ENCODE measurements at places on chromosomes 1 and 21.

DNA sequence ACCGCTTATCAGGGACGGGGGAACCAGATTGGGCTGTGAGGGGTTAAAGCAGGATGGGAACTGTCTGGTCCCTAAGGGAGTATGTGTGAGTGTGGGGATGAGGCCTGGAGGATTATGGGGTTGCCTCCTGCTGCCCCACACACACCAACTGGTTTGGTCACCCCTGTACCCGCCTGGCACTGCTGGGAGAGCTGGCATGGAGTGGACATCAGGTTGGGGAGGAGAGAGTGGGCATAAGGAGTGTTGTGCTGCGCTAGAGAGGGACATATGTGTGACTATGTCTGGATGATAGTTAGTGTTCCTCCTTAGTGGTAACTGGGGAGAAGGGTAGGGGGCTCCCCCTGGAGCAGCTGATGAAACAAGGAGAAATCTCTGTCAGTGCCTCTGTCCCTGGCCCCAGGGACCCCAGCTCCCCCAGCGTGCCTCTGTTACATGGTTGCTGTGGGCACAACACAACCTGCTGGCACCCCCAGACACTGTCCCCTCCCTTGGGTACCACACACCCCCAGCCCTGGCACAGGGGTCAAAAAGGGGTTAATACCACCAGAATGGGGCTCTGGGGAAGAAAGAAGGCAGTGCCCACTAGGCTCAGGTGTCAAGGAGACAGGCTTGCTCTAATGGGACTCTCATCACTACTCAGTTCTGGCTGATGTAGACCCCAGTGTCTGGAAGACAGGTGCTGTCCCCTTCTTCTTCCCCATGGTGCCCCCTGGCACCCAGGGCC lies 1.9 kb downstream of the ZBTB7B start:
- DNase-seq: no peak

- no peak for DNase-seq
Observed at GRCh38 chr1:204709021-204709420, 23.5 kb upstream of the LRRN2 start.

GRCh38 chr1:217562229-217562878 lies 68.5 kb downstream of the GPATCH2 start:
- peak; percentile 81 for DNase-seq

DNA sequence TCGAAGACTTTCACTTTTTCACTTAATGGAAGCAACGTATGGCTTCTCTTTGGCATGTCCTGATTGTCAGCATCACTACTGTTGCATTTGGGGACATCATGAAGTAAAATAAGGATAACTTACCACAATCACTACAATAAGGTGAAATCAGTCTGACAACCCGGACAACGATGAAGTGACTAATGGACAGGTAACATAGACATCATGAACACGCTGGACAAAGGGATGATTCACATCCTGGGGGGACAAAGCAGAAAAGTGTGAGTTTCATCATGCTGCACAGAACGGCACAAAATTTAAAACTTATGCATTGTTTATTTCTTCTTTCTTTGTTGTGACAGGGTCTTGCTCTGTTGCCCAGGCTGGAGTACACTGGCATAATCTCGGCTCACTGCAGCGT lies 53.9 kb downstream of the FH start:
- DNase-seq: peak; percentile 28

DNA sequence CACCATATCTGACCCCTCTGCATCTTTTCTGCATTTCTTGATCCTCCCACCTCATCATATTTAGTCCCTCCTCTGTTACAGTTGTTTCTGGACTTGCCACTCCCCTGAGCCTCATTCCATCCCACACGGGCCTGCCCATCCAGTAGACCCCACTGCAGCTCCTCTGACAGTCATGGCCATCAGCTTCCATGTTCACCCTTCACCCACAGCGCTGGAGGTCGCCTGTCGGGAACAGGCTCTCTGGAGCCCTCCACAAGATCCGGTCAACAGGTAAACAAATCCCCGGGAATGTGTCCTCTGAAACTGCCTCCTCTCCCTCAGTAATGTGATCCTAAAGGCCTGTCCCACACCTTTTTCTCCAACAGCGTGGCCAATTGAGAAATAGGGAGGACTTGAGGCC lies 31.3 kb downstream of the SYF2 start:
- DNase-seq: no peak

- DNase-seq: peak; percentile 82
Observed at GRCh38 chr1:68112835-68113243, 62.4 kb upstream of the DIRAS3 start.

DNA sequence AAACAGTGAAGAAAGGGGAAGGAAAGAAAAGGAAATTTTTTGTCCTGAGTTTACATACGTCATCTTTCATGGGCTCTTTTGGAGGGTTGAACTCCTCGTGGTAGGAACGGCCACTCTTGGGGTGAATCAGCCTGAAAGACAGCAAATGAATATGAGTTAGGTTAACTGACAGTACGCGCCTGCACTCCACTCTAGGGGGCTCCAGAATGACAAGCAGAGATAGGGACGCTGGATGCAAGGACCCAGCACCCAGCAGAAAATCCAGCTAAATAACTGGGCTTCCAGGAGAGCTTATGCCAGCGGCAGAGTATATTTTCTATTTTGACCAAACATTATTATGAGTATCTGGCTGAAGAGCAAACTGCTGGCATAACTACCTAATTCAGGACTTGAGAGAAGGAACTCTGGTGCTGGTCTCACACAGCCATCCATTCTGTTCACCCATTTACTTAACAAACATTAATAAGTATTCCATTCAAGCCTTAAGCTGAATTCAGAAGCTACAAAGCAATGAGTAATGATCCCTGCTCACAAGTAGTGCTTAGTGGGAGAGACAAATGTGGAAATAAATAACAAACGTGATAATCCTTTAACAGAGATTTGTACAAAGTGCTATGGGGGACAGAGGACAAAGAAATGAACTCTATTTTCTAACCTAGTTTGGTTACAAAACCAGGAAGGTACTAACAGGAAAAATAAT lies 22.1 kb downstream of the AK2 start:
- DNase-seq: no peak

GRCh38 chr1:45930258-45931150 lies 127.1 kb downstream of the MAST2 start:
- no peak for DNase-seq

DNA sequence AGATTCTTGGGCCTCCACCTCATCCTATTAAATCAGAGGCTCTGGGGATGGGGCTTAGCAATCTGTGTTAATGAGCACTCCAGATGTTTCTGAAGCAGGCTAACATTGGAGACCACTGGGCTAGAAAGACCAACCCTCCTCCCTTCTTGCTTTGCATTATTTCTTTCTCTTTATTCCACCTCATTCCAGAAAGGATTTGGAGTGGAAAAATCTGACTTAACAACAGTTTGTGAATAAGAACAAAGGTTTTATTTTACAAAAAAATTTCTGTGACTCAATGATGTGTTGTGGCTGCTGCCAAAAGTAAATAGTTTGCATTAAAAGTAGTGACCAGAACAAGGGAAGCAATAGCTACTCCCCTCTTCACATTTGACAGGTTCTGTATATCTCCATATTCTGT lies 79.4 kb downstream of the TGFB2 start:
- no peak for DNase-seq

DNA sequence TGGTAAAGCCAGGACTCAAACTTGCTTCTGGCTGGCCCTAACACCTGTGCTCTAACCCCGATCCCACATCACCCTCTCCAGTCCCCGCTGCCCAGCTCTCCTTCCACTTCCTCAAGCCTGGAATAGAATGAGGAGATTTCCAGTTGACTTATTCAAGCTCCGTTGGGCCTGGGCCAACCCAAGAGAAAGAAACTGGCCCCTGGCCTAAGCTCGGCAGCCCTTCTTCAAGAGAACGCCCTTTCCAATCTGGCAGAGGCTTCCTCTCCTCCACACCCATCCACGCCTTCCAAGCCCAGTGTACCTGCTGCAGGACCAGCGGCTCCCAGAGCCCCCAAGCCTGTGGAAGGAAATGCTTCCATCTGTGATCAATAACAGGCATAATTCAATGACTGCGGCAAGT lies 51.9 kb downstream of the LRRN2 start:
- no peak for DNase-seq

- peak; percentile 77 for DNase-seq
Observed at GRCh38 chr21:44947111-44947929, 7.5 kb downstream of the SLX9 start.

GRCh38 chr1:15953294-15953771 lies 22.6 kb downstream of the ZBTB17 start:
- DNase-seq: no peak

- no peak for DNase-seq
Observed at GRCh38 chr1:222889440-222889839, 74.6 kb downstream of the DISP1 start.

GRCh38 chr1:200226268-200226968 lies 183.4 kb downstream of the ZNF281 start:
- no peak for DNase-seq

DNA sequence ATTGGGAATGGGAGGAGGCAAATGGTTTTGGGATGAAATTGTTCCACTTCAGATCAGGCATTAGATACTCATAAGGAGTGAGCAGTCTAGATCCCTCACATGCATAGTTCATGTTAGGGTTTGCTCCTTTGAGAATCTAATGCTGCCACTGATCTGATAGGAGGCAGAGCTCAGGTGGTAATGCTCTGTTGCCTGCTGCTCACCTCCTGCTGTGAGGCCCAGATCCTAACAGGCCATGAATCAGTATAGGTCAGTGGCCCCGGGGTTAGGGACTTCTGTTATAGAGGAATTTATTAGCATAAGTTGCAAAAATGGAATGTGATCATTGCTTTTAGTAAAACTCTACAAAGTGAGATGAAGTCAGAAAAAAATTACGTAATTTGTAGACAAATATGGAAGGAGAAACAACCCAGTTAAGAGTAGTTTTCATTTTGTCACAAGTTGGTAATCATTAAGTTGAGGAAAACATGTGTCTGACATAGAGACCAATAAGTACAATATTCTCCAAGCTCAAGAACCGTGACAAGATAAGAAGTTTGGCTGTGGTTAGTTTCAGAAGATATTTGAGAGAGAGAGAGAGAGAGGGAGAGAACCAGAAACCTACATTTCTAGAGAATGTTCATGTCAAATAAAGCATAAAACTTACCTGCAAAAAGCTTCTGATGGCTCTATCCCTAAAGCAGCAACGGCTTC lies 689.7 kb upstream of the PRMT6 start:
- no peak for DNase-seq

DNA sequence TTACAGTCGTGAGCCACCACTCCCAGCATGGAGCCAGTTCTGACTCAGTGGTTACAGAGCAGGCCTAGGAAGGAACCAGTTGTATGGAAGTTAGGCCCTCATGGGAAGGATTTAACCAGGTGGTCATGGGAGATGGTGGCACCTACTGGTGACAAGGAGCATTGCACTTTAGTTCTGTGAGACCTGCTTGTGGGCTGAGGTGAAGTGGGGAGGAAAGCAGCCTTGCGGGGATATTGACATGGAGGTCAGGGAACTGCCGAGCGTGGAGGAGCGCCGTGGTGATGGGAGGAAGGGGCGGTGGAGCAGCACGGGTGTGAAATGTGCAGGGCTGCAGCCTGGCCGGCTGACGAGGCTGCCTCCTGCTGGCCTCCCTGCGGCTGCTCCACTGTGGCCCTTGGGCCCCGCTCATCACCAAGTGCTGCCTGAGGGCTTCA lies 100.4 kb downstream of the GALNT2 start:
- peak; percentile 71 for DNase-seq

DNA sequence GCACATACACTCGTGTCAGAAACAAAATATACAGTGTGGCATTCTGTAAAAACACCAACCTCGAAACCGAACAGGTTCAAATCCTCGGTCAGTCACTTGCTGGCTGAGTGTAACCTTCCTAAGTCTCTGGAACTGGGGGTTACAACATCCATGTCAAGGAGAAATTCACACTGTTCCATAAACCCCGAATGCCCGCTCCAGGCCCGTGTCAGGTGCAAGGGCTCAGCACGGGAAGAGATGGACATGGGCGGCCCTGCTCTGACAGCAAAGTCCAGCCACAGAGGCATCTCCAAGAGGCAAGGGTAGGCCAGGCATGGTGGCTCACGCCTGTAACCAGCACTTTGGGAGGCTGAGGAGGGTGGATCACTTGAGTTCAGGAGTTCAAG lies 79.5 kb downstream of the SLC66A1 start:
- DNase-seq: no peak

- DNase-seq: no peak
Observed at GRCh38 chr1:198300451-198300850, 143.7 kb downstream of the NEK7 start.

DNA sequence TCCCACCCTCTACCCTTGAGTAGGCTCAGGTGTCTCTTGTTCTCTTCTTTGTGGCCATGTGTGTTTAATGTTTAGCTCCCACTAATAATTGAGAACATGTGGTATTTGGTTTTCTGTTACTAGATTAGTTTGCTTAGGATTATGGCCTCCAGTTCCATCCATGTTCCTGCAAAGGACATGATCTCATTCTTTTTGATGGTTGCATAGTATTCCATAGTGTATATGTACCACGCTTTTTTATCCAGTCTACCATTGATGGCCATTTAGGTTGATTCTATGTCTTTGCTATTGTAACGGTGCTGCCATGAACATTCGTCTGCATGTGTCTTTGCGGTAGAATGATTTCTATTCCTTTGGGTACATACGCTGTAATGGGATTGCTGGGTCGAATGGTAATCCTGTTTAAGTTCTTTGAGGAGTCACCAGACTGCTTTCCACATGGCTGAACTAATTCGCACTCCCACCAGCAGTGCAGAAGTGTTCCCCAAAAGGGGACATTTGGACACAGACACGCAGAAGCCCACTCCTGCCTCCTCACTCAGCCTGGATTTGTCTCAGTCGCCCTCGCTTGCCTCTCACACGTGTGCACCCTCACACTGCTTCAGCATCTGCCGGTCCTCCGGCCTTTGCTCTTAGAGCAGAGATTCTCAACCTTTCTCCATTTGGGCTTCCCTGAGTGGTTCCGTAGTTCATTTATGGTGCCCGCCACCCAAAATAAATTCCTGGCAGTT lies 3.7 kb downstream of the MX2 start:
- no peak for DNase-seq

GRCh38 chr1:178266619-178267066 lies 172.7 kb downstream of the RASAL2 start:
- no peak for DNase-seq

- no peak for DNase-seq
Observed at GRCh38 chr1:7922301-7922700, 18.3 kb downstream of the TNFRSF9 start.

- no peak for DNase-seq
Observed at GRCh38 chr1:183533617-183534174, 56.6 kb downstream of the NCF2 start.

DNA sequence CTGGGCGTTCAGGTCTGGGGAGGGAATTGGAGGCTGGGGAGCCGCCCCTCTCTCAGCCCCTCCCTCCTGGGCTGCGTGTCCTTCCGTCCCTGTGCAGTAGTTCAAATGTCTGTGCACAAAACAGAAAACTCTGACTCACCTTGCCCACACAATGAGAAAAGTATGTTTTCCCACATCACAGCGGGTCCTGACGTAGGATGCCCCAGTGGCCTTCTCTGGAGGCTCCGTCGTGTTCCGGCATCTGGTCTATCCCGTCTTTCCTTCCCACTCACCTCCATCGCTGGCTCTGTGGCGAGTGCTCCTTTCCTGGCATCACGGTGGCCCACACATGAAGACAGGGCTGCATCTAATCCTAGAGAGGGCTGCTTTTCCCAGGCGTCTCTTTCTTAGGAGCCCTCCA lies 224.0 kb downstream of the KAZN start:
- no peak for DNase-seq

GRCh38 chr1:201213926-201214325 lies 23.3 kb downstream of the IGFN1 start:
- no peak for DNase-seq

All from RCC 7860 (cell line).